Heart right ventricle (tissue), 16 donors: ENCODE measurements at places on chromosomes 11 and 22.

- DNase-seq: no peak
Measured at GRCh38 chr11:2391181-2391975, 9.2 kb upstream of the TSSC4 start.

DNA sequence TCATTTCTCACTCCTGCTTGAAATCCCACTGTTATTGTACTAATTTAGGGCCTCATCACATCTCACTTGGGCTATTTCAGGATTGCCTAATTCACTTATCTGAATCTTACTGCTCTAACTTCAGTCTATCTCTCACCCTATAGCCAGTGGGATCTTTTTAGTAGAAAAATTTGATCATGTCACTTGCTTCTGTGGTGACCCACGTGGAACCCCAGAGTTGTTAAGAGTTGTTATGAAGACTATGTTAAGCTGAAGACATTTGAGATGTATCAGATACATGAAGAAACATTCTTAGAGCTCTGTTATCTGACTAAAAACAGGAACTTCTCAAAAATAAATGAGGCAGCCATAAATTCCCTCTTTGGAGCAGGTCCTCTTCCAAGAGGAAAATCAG, 1375.6 kb upstream of the TENM4 start:
- DNase-seq: no peak

- DNase-seq: no peak
Measured at GRCh38 chr11:114587398-114587953, 8.1 kb downstream of the NXPE4 start.

GRCh38 chr11:115552773-115553438, 48.7 kb upstream of the CADM1 start:
- DNase-seq: no peak

- no peak for DNase-seq
Measured at GRCh38 chr22:42338479-42338878, 68.0 kb upstream of the TCF20 start.
